Activated naive CD8-positive, alpha-beta T cell treated with anti-CD3 and anti-CD28 coated beads, Interleukin-2, amount 50 U/mL, for 24 hours (primary cell): ENCODE measurements at places on chromosomes 6 and 20.

- DNase-seq: peak; percentile 35
Observed at GRCh38 chr6:16136621-16137450, 8.0 kb downstream of the MYLIP start.

DNA sequence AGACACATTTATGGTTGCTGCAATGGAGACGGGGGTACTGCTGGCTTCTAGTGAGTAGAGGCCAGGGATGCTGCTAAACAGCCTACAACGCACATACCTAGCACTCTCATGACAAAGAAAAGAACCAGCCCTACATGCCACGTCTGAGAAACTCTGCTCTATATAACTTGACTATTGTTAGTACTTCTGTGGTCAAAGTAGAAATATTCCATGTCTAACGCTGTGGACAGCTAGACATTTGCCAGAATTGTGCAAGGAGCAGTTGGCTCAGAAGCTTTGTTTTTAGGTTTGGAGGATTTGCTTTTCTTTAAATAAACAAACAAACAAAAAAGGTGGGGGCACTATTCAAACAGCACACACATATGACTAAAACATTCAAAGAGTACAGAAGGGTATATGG is 20.5 kb downstream of the UBE2V1 start:
- no peak for DNase-seq

GRCh38 chr20:46255440-46256104 is 52.7 kb downstream of the CDH22 start:
- DNase-seq: no peak

- no peak for DNase-seq
Observed at GRCh38 chr6:143270026-143270425, 180.5 kb downstream of the ADAT2 start.

GRCh38 chr6:148244217-148244935 is 98.3 kb upstream of the SASH1 start:
- DNase-seq: no peak

DNA sequence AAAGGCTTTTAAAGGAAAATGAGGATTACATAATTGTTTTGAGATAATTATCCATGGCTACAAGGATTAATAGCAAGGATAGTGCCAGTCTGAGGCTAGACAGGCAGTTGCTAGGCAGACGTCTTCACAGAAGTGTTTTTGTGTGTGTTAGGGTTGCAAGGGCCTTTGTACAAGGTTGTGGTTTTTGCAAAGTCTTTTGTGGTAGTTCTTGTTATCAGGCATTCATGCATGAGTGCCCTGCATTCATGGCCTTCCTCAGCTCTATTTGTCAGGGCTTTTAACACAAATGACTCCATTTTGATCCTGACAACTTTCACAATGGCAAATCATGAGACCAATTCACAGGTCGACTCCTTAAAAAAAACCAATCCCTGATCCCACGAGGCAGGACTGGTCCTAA is 68.1 kb upstream of the TXNDC5 start:
- DNase-seq: no peak

DNA sequence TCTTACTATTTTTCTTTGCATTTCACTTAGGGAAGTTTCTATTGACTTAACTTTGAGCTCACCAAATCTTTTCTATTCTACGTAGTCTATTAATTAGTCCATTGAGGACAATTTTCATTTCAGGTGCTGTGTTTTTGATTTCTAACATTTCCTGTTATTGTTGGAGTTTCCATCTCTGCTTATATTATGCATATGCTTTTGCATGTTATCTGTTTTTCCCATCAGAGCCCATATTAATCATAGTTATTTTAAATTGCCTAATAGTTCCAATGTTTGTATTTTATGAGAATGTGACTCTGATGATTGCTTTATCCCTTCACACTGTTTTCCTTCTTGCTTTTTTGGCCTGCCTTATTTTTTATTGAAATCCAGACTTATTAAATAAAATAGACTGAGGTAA is 414.5 kb upstream of the OPRM1 start:
- no peak for DNase-seq

GRCh38 chr20:43749734-43750294 is 23.0 kb upstream of the GTSF1L start:
- DNase-seq: peak; percentile 96

DNA sequence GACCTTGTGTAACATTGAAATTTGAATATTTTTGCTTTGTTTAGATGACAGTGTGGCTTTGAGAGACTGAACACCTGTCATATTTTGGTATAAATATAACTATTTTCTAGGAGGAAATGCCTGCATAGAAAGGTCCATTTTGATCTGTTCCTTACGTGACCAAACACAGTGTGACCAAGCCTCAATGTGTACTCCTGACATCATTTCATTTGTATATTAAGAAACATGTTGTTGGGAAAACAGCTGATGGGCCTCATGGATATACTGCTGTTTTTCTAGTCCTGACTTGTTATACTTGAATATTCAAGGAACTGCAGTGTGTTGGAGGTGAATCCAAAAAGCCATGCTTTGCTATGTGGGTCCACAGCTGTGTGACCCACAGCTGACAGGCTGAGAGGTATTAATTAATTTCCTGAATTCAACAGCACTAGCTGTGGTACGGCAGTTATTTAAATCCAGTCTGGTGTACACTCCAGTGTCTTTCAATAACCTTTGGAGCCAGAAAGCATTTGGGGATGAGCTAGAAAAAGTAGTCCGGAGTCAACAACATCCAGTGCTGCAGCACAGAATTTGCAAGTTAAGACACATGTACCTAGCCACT is 18.9 kb downstream of the NCOA7 start:
- DNase-seq: no peak

- no peak for DNase-seq
Observed at GRCh38 chr6:54654381-54654780, 192.2 kb upstream of the FAM83B start.

DNA sequence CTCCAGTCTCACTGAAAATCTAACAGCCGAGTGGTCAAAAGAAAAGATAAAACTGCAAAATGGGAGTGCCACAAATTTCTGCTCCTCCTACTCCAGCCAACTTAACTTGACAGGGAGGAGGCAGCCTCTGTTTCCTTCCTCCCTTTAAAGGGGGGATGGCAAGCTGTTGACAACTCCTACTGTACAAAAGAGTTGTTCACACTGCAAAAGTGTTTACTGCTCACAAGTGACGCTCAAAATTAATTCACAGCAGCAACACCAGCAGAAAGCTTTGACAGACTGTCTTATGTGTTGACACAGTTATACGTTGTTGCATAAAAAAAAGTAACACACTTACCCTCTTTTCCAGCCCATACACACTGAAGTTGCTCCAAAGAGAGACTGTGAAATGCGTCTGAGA is 169.8 kb downstream of the BACH2 start:
- no peak for DNase-seq

DNA sequence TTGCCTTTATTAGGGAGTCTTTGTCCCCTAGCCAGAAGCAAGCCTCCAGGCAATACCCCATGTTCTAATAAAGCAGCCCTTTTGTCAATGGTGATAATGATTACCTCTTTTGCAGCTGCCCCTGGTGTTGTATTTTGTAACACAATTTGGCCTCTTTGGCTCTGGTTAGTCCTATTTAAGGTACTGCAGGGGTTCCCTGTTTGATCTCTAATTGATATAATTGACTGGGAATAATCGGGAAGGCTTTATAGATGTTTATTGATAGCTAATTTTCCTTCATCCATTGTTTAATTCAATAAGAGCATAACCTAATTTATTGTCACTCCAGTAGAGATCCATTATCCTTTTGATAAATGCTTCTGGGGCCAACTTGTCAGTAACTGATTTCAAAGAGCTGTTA is 537.2 kb downstream of the PKHD1 start:
- DNase-seq: no peak

DNA sequence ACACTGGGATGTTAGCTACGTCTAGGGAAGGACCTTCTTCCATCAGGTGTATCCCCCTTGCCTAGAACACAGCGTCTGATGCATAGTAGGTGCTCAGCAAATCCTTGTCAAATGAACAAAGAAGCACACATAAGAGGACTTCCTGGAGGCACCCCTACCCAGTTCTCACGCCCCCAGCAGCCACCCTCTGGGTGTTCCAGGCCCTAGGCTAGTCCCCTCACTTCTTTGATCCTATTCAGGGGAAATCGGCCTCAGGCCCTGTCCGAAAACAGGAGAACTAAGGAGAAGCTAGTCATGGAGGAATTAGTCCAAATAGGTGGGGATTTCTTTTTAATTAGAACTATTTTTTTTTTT is 84.7 kb upstream of the SIRPA start:
- no peak for DNase-seq

- DNase-seq: no peak
Observed at GRCh38 chr20:53974785-53975555, 95.4 kb downstream of the BCAS1 start.

GRCh38 chr20:38926934-38927616 is 858 bp downstream of the FAM83D start:
- DNase-seq: no peak

DNA sequence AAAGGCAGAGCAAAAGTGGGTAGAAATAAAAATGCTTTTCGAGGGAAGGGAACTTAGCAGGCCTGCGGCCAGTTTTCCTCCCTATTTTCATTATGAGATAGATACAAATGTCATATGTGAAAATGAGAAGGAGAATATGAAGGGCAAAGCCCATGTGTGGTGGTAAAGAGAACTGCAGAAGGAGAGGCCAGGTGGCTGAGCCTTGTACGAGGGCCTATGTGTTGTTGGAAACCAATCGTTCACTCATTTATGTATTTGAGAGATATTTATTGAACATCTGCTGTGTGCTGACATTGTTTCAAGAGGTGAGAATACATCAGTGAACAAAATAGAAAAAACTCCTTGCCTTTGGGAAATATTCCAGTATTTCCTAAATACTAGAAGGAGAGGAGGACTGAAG is 147.7 kb downstream of the SH3BGRL2 start:
- no peak for DNase-seq

DNA sequence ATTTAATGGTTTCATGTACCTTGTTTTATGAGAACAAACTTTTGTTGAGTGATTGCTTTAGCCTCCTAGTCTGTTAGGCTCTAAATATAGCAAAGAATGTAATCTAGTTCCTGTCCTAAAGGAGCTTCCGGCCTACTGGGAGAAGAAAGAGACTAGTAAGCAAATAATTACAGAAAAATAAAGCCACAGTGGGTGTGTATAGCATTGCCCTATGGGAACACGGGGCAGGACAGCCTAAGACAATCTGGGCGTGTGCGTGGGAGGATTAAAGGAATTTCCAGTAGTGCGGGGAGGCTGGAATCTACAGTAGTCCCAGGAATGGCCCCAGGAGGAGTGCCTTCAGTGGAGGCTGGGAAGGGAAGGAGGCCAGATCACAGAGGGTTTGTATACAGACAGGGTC is 98.1 kb upstream of the AKAP12 start:
- DNase-seq: no peak

DNA sequence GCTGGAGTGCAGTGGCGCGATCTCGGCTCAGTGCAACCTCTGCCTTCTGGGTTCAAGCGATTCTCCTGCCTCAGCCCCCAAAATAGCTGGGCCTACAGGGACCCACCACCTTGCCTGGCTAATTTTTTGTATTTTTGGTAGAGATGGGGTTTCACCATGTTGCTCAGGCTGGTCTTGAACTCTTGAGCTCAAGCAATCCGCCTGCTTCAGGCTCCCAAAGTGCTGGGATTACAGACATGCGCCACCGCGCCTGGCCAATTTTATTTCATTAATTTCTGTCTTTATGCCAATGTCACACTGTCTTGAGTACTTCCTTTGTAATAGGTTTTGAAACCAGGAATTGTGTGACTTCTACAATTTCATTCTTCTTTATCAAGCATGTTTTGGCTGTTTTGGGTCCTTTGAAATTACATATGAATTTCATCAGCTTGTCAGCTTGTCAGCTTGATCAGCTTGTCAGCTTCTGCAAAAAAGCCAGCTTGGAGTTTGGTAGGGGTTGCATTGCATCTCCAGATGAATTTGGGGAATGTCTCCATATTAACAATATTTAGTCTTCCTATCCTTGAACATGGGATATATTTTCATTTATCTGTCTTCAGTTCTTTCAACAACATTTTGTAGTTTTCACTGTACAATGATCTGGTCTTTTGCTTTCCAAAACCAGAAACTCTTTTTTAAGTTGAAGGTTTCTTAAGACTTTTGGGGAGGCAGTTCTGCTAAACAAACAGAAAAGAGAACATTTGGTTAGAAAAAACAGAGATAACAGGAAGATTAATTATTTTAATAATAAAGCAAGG is 20.8 kb downstream of the ZFAND3 start:
- DNase-seq: no peak

DNA sequence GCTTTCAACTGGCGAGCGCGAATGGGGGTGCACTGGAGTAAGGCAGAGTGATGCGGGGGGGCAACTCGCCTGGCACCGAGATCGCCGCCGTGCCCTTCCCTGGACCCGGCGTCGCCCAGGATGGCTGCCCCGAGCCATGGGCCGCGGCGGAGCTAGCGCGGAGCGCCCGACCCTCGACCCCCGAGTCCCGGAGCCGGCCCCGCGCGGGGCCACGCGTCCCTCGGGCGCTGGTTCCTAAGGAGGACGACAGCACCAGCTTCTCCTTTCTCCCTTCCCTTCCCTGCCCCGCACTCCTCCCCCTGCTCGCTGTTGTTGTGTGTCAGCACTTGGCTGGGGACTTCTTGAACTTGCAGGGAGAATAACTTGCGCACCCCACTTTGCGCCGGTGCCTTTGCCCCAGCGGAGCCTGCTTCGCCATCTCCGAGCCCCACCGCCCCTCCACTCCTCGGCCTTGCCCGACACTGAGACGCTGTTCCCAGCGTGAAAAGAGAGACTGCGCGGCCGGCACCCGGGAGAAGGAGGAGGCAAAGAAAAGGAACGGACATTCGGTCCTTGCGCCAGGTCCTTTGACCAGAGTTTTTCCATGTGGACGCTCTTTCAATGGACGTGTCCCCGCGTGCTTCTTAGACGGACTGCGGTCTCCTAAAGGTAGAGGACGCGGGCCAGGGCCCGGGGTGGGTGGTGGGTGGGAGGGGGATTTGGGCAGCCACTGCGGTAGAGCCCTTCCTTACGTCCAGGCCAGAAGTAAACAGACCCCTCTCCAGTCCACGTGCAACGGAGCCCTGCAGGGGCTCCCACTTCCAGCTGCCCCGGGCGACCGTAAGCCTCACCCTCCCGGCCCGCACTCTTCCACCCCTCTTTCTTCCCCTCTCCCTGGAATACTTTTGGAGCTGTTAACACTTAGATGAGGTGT is 998 bp downstream of the BMP2 start:
- DNase-seq: no peak

GRCh38 chr6:6882592-6882991 is 225.2 kb upstream of the RREB1 start:
- DNase-seq: no peak

DNA sequence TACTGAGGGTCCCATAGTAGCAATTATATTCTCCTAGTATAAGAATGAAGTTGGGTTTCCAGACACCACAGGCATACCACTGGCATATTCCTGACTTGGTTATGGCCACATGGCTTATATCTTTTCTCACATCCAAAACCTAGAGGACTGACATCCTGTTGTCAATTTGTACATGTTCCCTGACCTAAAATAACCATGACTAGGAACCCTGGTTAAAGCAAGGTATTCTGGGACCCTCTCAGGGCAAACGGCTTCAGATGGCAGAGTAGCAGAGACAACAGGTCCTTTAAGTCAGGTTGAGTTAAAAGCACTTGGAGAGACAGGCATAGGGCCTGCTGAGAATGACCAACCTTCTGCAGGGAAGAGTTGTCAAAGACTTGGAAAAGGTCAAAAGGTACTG is 12.6 kb downstream of the MAP3K5 start:
- no peak for DNase-seq
